LoVo (cell line): ENCODE measurements at places on chromosomes 11 and 22.

DNA sequence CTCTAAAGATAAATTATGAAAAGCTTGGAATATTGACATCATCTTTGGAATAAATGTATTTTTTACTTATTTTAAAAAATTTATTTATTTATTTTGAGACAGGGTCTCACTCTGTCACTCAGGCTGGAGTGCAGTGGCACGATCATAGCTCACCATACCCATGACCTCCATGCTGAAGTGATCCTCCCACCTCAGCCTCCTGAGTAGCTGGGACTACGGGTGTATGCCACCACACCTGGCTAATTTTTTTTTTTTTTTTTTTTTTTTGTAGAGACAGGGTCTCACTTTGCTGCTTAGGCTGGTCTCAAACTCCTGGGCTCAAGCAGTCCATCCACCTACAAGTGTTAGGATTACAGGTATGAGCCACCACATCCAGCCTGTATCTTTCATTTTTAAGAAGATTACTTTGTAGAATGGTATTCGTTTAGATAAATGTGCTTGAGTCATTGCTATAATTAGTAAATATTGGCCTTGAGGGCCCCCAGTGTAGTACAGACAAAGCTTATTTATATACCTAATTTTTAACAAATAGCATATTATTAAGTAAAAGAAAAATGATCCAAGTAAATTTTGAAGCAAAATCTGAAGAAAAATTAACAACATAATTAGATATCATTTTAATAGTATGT is 8.5 kb downstream of the SWAP70 start:
- DNase-seq = no peak

DNA sequence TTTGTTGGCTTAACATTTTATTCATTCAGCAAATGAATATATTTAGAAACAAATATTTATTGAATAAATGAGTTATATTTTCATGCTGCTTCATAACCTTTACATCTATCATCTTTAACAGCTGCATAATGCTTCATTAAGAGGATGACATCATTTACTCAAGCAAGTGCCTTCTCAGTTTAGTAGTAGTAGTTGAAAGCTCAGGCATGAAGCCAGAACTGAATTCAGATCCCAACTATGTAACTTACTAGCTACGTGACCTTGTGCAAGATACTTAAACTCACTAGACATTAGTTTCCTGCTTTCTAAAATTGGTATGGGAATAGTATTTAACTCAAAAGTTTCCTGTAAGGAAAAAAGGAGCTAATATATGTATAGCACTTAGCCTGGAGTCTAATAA is 90.3 kb downstream of the TMPRSS5 start:
- DNase-seq = no peak

- no peak for DNase-seq
Measured at GRCh38 chr11:117903505-117904382, 25.5 kb downstream of the TMPRSS13 start.

- DNase-seq = no peak
Measured at GRCh38 chr11:78251083-78251775, 62.5 kb downstream of the USP35 start.

DNA sequence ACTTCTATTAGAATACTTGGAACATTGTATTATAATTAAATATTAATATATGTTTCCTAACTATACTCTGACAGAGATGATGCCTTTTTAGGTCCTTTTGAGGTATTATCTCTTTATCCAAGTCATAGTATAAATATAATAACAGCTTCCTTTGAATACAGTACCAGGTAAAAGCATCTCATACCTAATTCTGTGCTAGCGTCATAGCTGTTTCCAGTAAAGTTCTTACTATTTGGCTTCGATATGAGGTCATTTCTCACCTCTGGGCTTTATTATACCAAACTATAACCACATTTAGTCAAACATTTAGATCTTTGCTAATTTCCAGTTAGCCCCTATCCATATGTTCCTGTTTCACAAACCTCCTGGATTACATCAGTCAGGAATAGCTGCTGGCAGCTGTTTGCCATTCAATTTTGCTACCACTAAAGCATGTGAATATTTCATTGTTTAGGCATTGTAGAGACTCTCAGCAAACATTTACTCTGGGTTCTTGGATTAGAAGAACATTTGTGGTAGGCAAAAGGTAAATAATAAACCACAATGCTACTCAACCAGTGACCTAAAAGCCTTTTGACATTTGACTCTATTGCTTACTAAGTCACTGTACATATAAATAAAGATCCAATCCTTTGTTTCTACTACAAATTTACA is 255.1 kb downstream of the TTC28 start:
- DNase-seq = no peak

- DNase-seq = no peak
Measured at GRCh38 chr22:36739185-36739584, 35.6 kb upstream of the CACNG2 start.

DNA sequence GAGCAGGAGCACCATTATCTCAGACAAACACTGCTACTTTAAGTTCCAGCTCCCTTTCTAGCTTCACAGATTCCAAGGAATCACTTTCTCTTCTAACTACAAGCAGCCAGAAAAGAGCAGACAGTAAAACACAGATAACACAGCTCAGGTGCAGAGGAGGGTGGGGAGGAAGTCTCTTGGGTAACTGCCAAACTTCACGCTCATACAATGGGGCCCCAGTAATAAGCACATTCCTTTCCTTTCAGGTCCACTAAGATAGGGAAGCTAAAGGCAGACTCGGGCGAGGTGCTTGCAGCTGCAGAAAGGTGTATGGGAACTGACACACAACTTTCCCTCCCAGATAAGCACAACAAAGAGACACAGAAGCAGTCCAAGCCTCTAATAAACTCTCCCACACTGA is 69.2 kb upstream of the OR9G4 start:
- no peak for DNase-seq

DNA sequence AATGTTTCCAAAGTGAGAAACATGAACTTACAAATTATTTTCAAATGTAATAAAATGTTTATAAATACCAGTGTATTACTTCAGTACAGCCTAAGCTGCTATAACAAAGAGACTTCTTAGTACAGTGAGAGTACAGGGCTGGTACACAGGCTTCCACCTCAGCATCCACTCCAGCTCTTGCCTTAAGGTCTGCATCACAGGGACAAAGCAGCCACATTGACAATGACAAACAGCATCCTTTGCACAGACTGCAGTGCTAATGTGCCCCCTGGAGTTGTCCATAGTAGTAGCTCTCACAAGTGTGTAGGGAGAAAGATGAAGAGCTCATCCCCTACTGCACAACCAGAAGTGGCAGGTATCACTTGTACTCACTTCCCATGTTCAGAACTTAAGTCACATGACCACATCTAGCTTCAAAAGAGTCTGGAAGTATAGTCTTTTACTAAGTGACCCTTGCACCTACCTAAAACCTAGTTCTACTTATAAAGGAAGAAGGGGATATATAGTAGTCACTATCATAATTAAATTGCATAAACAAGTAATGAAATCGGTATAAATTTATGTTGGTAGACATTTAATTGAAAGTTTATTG is 10.7 kb upstream of the LIPT2 start:
- no peak for DNase-seq

GRCh38 chr11:12938590-12939247 is 70.4 kb upstream of the RASSF10 start:
- DNase-seq = no peak

DNA sequence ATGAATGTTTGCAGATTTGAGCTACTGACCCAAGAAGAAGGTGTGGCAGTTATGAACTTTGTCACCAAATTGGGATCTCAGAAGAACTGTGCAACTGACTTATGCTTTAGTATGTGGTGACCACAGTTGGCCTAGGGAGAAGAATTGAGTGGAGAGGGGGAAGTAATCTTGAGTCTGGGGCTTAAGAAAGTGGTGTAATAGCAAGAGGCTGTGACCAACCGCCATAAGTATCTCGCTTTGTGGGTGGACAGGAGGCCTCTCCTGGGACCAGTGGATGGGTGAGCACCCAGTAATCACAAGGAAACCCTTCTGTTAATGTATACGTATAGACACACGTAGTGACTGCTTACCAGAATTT is 12.7 kb upstream of the IL10RA start:
- no peak for DNase-seq

DNA sequence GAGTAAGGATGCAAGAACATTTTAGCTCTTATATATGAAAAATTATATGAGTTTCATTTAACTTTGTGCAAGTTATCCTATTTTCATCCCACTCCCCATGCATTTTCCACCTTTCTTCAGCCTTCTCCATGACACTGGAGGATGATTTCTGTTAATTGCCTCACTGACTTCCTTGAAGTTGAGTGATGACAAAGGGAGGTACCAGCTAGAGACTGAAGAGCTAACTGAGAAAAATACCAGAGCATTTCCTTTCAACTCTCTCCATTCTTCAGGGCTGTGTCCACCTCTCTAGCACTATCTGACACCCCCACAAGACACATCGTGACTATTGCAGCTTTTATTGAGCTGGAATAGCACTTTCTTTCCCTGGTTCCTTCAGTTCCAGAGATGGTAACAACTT is 711.6 kb upstream of the LRRC4C start:
- no peak for DNase-seq

- DNase-seq = no peak
Measured at GRCh38 chr11:47161890-47162289, 14.8 kb downstream of the ARFGAP2 start.

DNA sequence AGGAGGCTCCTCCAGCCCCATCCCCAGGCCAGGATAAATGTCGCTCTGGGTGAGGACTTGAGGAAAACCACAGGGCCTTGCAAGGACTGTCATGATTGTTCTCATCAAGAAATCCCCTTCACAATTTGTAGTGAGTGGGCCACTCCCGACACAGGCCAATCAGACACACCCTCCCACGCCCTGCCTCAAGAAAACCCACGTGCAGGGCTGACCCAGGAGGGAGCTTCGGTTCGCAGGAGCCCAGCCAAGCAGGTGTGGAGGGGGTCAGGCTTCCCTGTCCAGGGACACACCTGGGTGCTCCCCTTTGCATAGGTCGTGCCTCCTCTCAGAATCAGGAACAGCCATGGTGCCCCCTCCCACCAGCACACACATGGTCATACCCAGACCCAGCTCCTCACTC is 43.2 kb downstream of the SHANK2 start:
- no peak for DNase-seq

GRCh38 chr11:4589017-4589416 is 4.8 kb upstream of the OR52I1 start:
- DNase-seq = no peak

DNA sequence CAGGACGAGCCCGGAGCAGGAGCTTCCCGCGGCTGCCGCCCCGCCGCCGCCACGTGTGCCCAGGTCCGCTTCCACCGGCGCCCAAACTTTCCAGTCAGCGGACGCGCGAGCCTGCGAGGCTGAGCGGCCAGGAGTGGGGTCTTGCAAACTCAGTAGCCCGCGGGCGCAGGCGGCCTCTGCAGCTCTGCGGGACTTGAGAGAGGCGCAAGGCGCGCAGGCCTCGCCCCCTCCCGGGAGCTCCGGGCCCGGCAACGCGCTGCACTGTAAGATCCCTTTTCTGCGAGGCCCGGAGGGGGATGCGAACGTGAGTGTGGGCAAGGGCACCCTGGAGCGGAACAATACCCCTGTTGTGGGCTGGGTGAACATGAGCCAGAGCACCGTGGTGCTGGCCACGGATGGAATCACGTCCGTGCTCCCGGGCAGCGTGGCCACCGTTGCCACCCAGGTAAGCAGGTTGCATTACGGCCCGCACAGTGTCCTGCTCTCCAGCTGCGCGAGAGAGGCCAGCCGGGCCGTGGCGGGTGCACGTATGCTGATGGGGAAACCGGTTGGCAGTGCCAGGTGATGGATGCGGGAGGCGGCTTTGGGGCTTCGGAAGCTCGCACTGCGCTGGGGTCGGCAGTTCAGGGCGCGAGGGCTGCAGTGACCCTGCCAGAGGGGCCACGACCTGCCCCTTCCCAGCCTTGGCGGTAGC is 2.0 kb downstream of the SLC6A5 start:
- DNase-seq = no peak

DNA sequence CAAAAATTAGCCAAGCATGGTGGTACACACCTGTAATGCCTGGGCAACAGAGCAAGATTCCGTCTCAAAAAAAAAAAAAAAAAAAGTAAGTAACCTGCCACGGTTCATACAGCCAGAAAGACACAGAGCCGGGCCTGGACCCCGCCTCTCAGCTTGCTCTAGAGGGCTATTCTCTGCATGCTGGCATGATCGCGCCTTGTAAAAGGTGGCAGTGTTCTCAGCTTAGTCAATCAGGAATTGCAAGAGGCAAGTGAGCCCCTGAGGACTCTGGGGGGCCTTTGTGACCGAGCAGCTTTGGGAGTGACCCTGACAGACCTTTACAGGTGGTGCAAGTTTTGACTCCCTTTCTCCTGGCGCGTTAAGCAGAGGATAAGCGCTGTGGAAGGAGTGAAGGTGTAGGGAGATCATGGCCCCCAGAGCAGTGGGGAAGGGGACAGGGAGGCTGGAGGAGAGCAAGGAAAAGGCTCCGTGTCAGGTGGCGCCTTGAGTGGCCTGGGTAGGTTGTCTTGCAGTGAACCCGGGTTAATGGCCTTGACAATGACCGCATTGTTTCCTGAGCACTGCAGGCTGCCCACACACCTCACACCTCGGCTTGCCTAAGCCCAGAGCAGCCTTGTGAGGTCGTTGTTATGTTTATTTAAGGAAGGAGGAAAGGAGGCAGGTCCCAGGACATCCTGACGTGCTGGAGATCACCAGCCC is 48.9 kb downstream of the CDPF1 start:
- DNase-seq = peak; percentile 25

GRCh38 chr22:17381192-17381913 is 12.1 kb downstream of the CECR2 start:
- peak; percentile 38 for DNase-seq

DNA sequence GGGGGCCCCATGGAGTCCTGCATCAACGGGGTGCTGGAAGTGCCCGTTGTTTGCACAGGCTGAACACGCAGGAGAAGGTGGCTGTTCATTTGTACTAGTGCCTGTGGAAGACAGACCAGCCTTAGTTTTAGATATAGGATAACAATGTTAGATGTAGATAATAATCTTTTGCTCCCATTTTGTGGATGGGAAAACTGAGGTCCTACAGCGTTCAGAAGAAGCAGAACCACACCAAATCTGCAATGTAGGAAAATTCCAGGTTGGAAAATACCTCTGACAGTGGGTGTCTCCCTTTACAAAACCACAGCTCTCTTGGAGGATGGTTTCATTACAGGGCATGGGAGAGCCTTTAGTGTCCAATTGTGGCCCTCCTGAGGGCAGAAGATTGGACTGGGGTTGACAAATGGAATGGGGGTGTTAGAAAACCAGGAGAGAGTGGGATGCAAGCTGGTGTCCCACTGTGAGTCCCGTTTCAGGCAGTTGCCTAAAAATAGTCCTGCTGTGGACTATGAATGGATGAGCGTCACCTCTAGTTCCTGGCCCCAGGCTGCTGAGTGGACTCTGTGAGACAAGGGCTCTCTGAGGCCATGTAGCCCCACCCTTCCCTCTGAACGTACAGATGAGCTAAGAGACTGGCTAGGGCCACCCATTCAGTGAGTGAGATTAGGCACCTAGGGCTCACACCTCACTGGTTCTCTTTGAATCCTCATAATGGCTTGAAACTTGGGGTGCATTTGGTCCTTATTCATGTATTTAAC is 508.8 kb downstream of the MN1 start:
- DNase-seq = no peak

DNA sequence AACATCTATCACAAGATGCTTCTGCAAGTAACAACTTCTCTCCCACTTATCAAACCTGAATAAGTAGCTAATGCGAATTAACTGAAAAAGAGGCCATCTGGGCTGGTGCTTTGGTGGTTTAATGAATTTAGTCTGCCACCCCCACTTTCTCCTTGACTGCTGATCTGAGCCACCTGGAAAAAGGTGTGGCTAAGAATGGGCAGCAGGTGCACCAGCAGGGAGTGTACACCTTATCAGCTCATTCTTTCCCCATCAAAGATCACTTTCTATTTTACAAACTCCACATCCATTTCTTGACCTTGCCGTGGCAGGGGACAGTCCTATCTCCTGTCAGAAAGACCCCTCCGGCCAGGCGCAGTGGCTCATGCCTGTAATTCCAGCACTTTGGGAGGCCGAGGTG is 6.5 kb downstream of the RFPL3 start:
- no peak for DNase-seq

- no peak for DNase-seq
Measured at GRCh38 chr11:67073908-67074307, 17.3 kb downstream of the RHOD start.
